Right ventricle myocardium superior (tissue), 1 donor: ENCODE measurements at places on chromosomes 2 and 18.

DNA sequence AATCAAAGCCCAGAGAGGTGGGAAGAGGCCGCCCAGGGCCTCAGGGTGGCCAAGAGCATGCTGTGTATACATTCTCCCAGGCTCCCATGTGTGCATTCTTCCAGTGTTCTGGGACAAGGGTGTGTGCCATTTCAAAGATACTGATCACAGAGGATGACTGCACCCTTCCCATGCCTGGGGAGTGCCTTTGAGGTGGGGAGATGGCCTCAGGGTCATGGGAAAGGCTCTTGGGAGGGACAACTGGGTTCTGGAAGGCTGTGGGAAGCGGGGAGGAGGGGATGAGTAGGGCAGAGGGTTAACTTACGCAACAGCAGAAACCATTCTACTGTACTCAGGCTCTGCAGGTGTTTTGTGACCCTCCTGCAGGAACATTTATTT lies 40.9 kb downstream of the KLHL29 start:
- no peak for DNase-seq

DNA sequence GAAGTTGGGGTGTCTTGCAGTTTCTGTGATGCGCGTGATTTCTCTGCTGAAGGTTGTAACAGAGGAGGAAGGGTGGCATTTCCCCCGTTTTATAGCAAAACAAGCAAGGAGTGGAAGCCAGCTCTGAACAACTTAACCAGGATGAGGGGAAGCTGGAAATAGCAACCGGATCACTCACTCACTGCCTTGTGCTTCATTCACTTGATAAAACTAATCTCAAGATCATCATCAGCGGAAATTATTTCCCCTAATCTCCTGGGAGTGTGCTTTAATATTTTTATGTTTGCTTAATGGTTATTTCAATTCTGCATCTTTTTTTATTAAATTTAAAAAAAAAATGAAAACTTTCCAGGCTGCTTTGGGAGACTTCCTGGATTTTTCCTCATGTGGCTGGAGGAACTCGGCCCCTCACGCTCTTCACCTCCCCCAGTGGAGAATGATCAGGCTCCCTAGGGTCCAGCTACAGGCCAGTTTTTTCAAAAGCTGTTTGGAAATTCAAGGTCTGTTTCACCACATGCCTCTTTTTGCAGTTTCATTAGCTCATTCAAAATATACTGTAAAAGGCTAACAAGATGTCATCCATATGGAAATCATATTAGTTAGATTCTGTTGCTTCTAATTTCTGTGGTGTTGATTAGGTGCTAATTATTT lies 31.7 kb downstream of the CABLES1 start:
- DNase-seq = no peak

GRCh38 chr18:62097698-62098097 lies 89.2 kb downstream of the PIGN start:
- DNase-seq = no peak

DNA sequence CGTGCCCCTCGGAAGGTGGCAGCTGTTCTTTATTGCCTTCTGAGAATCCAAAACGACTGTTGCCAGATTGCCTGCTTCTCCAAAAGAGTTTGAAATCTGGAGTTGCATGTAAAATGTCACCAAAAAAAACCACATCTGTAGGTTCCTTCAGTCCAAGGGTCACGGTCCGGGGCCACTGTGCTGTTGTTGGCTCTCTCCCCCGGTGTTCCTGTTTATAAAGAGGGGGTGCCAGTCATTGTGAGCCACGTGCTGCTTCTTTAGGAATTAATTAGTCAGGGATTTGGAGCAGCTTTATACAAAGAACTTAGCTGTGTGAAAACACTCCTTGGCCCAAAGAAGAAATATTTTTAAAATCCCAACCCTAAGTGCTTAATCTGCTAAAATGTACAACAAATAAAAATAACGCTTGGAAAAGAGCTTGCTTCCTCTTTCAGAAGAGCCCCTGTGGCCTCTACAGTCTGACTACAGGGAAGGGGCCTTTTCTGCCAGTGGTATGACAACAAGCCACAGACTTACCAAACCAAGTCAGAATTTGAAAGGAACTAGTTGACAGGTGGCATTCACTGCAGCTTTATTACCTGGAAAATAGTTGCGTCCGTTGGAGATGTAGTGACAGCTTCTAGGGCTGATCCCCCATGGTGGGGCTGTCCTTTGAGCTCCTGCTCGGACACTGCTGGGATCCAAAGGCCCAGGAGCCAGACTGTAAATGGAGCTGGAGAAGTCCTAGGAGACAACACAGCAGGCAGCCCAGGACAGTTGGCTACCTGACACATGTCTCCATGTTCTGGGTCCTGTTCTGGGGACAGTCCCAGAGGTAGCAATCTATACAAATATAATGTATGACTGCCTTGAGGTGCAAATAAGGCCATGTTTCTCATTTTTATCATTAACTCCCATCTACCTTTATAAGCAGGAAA lies 84.5 kb upstream of the SLC1A4 start:
- DNase-seq = no peak

GRCh38 chr18:36636237-36636817 lies 192.5 kb downstream of the TPGS2 start:
- DNase-seq = no peak

GRCh38 chr2:140842110-140842509 lies 1288.7 kb downstream of the LRP1B start:
- DNase-seq = no peak

GRCh38 chr2:48248251-48248933 lies 281.6 kb upstream of the STON1 start:
- no peak for DNase-seq

- DNase-seq = no peak
Observed at GRCh38 chr2:3251946-3252345, 125.7 kb downstream of the EIPR1 start.

GRCh38 chr2:33975498-33975897 lies 376.4 kb upstream of the FAM98A start:
- no peak for DNase-seq

- no peak for DNase-seq
Observed at GRCh38 chr2:88218981-88219380, 48.8 kb downstream of the THNSL2 start.

- DNase-seq = no peak
Observed at GRCh38 chr18:24993628-24994027, 358.3 kb downstream of the ZNF521 start.

DNA sequence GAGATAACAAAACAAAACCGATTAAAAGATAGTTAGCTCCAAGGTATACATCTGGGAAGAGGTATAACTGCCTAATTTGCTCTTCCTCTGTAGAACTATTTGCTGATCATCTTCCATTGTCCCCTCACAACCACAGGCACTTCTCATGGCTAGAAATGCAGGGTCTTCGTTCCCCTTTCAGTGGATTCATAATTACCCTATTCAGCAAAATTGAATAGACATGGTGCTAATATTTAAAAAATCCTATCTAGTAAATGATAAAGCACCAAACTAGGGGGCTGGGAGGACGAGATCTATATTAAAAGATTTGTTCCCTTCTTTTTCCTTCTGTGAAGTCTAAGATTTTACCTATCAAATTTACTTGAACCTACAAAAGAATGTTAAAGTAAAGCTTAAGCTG lies 30.8 kb upstream of the ADAM17 start:
- DNase-seq = no peak

DNA sequence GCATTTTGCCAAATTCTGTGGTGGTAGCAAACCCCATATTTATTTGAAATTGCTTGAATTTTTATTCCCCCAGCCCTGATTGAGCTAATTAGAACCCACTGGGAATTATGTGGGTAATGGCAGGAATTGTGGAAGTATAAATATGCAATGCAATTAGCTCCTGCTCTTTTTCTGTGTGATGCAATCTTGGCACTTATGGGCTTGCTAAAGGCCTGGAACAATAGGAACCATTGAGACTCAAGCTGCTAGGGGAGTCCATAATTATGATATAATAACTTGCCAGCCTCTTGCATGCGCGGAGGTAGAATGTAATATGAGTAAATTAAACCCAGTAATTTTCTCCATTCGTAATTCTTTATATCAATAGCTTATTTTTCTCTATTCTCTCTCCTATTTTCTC lies 267.6 kb upstream of the THSD7B start:
- no peak for DNase-seq

DNA sequence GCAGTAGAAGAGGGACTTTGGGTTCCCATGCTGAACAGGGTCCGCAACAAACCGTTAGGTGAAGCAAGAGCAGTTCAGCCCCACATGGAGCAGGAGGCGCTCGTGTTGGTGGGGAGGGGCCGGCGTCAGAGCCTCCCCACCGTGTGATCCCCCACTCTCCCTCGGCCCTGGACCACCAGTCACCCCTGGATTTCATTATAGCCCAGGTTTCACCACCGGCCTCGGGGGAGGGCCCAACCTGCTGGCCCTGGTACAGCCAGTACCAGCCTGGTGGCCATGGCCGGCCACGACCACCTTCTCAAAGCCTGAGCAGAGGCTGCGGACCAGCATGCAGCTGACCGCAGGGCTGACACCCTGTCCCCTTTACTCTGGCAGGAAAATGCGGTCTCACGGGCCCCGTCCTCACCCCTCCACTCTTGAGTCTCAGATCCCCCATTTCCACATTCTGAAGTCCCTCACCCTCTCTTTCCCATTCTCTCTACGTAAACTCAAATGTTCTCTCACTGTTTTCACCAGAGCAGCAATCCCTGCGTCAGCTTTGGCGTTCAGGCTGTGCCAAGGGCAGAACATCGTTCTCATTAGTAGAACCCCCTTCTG lies 8.6 kb downstream of the MLPH start:
- no peak for DNase-seq

DNA sequence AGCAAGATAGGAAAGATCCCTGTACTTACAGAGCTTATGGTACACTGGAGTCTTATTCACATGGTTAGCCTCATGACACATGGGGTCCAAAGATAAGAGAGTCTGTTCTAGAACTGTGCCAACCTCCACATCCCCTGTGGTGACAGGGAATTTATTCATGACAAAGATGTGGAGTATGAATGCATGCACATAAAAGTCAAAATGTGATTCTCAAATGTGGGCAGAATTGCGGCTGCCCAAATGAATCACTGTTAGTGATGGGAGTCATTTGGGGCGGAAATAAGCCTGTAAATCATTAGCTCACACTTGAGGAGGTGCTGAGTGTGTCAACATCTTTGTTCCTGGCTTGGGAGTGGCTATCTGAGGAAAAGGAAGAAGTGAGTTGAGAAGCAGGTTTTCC lies 560.6 kb downstream of the SLC4A3 start:
- no peak for DNase-seq

- DNase-seq = no peak
Observed at GRCh38 chr2:191436368-191437055, 191.3 kb downstream of the MYO1B start.

- DNase-seq = no peak
Observed at GRCh38 chr18:28109781-28110560, 67.0 kb downstream of the CDH2 start.

DNA sequence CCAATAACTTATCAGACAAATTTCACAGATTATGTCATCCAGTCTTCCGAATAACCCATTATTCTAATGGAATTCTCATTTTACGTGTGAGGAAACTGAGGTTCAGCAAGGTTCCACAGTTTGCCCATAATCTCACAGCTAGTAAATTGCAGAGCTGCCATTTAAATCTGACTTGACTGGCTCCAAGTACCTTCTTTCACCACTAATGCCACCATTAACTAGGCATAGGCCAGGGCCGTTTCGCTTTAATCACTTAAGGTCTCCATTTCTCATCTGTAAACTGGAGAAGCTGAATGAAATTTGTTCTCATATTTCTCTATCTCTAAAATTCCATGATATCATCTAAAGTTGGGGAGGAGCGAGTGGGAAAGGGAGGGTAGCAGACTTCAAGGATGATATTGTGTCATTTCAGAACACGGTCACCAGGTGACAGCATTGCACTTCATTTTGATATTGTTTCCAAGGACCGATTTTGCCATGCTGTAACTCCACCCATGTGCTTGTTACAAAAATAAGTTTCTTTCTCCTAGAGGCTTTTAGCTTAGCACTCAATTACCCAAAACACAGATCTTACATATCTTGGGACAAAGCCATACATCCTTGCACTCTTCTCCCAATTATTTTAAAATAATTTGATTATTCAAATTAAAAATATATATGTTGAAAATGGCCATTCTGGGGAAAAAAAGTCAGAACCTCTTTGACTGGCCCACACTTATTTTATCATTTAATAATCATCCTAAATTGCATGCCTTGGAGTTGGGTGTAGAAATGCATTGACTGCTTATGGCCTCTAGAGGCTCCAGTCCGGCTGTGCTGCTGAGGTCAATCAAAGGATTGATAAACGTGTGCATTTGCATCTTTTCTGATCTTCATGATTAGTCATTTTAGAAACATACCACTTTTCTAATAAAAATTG lies 123.8 kb downstream of the AKAIN1 start:
- DNase-seq = no peak

- DNase-seq = no peak
Observed at GRCh38 chr2:68448671-68449653, 18.1 kb downstream of the FBXO48 start.

DNA sequence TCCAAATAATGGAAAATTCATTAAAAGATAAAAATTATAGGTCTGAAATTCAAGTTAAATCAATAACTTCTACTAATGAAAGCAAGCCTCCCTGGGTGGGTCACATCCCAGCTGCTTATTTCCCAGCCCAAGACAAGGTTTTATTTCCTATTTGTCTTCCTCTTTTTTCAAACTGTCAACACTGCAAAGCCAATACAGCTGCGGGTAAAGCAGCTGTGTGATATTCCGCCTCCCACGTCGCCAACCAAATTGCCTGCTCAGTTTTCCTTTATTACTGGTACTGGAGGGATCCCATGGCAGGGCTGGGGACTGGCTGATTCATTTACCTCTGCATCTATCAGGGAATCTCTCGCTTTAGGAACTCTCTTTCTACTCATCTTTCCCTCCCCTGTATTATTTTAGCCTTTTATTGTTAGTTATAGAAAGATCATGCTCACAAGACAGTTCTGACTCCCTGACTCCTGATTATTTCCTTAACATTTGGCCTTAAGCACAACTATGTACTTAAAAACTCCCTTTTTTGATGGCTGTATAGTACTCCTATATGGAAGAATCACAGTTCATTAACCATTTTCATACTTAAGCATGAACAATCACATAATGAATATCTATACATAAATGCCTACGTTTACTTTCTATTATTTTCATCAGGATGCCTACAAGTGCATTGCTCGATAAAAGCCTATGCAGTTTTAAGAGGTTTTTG lies 253.1 kb downstream of the CDCA7 start:
- DNase-seq = no peak

GRCh38 chr2:139354518-139354917 lies 574.3 kb upstream of the NXPH2 start:
- no peak for DNase-seq

DNA sequence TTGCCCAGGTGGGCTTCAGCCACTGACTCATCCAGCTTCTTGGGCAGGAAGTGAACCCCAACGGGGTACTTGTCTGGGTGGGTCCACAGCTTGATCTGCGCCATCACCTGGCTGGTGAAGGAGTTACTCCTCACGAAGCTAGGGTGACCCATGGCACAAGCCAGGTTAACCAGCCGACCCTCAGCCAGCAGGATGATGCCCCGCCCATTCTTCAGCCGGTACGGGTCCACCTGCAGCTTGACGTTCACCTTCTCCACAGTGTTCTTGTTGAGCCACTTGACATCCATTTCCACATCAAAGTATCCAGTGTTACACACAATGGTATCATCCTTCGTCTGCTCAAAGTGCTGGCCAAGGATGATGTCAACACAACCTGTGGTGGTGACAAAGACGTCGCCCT lies 121.3 kb upstream of the NXPH2 start:
- DNase-seq = no peak

GRCh38 chr18:37222354-37222998 lies 343.1 kb downstream of the CELF4 start:
- no peak for DNase-seq
